ENCODE measurements at places on chromosomes 11 and 22.
A peak's percentile ranks its signal among the peaks of the same experiment; 100 is the strongest.

DNA sequence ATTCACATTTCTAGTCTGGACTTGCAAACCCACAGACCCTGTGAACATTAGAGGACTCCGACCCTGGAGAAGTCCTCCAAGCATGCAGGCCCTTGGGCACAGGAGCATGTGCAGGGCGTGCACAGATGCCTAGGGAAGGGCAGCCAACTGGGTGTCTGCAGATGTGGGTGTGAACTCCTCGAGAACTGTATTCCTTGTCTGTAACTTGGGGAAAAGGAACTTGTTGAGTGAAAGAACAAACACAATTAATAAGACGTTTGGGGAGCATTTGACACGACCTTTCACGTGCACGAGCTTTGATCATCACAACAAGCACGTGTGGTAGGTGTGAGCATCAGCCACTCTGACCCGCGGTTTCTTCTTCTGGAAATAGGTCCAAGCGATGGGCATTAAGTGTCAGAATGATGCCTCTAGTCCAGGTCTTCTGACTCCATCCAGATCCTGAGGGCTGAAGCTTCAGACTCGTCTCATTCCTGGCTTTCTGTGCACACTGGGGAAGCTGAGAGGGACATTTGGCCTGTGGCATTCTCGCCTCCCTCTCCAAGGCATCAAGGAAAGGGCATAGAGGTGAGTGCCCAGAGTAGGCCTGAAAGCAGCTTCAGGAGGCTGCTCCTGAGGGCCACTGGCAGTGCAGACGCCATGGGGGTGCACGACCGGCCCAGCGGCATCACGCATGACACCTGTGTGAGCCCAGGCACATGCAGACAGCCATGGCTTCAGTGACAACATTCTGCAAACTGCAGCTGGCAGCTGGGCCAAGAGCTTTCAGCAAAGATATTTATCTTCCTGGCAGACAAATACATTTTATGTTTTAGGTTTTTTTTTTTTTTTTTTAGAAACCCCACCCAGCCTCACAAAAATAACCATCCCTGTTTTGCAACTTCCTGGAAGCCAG lies 32.5 kb downstream of the ALX4 start:
- no peak for DNase-seq

- DNase-seq = no peak
Observed at GRCh38 chr11:66969584-66970225, 5.4 kb upstream of the C11orf86 start.

DNA sequence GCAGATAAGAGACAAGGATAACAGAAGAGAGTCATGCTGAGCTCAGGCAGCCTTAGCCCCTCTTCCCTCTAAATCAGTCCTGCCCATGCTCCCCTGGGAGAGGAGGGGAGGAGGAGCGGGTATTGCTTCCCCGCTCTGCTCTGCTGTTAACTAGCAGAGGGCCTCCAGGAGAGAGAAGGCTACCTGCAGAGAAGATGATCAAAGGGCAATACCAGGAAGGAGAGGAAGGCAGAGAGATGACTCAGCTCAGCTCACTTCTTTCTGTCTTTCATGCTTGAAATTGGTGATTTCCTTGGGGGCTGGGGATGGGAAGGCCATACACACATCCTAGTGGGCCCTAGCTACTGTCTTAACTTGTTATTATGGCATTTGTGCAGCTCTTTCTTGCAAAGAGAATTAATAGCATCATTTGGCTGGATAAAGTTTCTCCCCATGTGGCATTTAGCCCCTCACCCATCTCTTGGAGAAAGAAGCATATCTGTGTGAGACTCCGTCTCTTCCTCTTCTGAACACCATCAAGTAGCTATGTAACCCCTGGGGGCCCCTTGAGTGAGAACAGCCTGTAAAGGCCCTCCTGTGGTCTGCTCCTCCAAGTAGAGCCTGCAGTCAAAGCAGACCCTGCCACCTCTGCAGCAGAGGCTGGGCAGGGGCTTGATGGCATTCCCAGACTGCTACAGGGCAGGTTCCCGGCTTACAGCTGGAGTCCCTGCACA lies 33.4 kb upstream of the AMOTL1 start:
- DNase-seq = no peak

- DNase-seq = no peak
Observed at GRCh38 chr22:21807544-21808529, 59.6 kb downstream of the MAPK1 start.

DNA sequence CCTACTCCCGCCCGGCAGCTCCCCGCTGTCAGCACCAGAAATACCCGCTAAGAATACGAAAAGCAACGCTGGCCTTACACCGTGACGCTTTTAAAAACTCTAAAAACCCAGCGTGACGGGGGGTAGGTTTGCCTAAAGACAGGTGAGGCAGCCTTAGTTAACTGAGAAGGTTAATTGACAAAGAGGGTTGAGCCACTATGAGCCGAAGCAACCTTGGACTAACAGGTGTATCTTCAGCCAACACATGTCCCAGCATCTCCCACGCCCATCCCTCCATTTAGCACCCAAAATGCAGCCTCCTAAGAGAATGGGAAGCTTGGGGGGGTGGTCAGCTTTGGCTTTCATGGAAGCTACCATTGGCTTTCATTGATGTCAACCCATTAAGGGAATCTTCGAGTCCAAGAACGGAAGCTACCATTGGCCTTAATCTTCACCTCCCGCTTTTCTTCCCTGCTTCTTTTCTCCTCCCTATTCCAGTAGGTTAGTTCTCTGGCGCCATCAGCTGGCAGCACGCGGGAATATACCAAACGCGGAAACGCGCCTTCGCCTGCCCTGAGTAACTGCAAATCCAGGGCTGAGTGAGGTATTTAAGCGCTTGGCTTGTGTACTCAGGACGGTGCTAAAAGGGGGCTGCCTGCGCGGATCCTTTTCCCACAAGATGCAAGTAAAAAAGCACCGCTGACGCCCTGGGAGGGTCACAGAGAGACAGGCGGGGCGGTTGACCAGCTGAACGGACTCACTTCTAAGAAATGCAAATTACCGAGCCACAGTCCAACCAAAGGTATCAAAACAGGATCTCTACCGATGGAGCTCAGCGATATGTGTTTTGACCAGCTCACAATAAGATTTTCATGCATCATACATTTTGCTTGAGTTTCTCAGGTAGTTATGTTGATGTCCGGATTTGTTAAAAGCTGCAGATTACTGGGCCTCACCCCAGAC lies 38.5 kb upstream of the GLYATL1 start:
- DNase-seq = peak; percentile 92

DNA sequence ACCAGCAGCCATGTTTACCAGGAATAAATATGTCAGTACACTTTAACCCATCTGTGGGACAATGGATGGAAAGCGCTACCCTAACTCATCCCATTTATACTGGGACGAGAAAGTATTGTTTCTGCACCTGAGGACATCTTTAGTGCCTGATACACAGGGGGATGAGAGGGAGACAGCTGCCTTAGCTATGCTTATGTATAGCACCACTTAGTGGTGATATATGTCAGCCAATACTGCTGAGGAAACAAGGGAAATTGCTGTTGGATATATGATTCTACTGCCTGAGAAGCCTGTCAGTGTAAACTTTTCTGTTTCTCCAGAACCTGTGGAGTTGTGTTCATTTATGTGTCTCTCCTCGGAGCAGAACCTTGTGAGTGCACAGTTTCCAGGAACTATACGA lies 13.3 kb upstream of the CEP295 start:
- no peak for DNase-seq

- DNase-seq = no peak
Observed at GRCh38 chr11:36454941-36455631, 55.0 kb downstream of the TRAF6 start.

- DNase-seq = no peak
Observed at GRCh38 chr22:29750559-29751538, 16.0 kb downstream of the ZMAT5 start.

GRCh38 chr22:27571463-27572277 lies 229.9 kb downstream of the MN1 start:
- DNase-seq = no peak

- DNase-seq = no peak
Observed at GRCh38 chr22:22164541-22165272, 79.9 kb upstream of the VPREB1 start.

GRCh38 chr22:29450222-29450621 lies 11.8 kb downstream of the RFPL1 start:
- no peak for DNase-seq

- DNase-seq = no peak
Observed at GRCh38 chr22:20562607-20563465, 55.4 kb downstream of the MED15 start.

- DNase-seq = no peak
Observed at GRCh38 chr22:31929167-31929930, 15.0 kb upstream of the YWHAH start.

- DNase-seq = no peak
Observed at GRCh38 chr11:88119561-88119960, 55.7 kb downstream of the RAB38 start.

GRCh38 chr11:111162305-111162704 lies 83.2 kb upstream of the POU2AF2 start:
- DNase-seq = no peak

- DNase-seq = no peak
Observed at GRCh38 chr11:89667001-89667400, 43.1 kb upstream of the TRIM77 start.

DNA sequence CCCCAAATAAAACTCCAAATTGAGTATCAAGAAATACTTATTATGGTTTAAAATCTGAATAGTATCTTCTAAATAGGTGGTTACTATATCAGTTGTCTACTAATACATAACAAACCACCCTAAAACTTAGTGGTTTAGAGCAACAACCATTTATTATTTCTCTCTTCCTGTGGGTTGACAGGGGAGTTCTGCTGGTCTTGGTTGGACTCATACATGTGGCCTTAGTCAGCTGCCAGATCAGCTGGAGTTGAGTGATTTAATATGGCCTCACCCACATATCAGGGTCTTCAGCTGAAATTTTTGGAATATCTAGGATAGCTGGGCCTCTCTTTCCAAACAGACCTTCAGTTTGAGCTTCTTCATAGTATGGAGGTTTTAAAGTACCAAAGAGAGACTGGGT lies 34.5 kb downstream of the C11orf65 start:
- no peak for DNase-seq

GRCh38 chr11:6371825-6372224 lies 18.4 kb upstream of the SMPD1 start:
- peak; percentile 25 for DNase-seq
